ENCODE measurements at places on chromosomes 5 and 9. TPM values are rescaled to one million over a fixed set of nuclear protein-coding genes. Genes with fewer than 3 reads are reported as not detected.

- H3K4me3 ChIP-seq, result no peak overlapping the region
- no peaks in the 10 kb centered on the region for H3K36me3 ChIP-seq
- peaks cover 41% of the 10 kb centered on the region for H3K4me1 ChIP-seq
These were observed 895.1 kb downstream of the TLE1 start for GRCh38 chr9:80794197-80794596.

DNA sequence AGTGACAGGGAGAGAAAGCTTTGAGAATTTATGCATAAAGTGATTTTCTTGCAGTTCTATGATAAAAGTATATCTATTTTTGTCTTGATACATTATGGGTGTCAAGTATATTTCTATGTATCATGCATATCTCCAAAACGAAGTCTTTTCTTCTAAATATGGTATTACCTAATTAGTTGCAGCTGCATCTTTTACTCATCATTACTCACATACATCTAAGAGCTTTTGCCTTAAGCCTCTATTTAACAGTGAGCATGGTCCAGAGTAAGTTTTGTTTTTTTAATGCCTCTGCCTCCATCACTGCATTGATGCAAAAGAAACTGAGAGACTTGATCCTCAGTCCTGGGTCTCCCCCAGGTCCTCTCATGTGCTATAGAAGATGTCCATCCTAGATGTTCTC is 40.0 kb upstream of the SMC5 start:
- no peaks in the 10 kb centered on the region for H3K36me3 ChIP-seq
- no peak overlapping the region for H3K4me3 ChIP-seq
- ATAC-seq, result no peak
- H3K27me3 ChIP-seq, result no peaks in the 10 kb centered on the region

The LHX2 gene
- not detected for total RNA-seq

- peak; percentile 41 for ATAC-seq
- H3K4me3 ChIP-seq, result peak overlapping the region; percentile 82
These were observed 21.3 kb upstream of the NDST1 start for GRCh38 chr5:150486402-150487198.

GRCh38 chr5:58818465-58818864 is 235.6 kb downstream of the RAB3C start:
- H3K27ac ChIP-seq, result no peak overlapping the region
- H3K36me3 ChIP-seq, result no peaks in the 10 kb centered on the region

DNA sequence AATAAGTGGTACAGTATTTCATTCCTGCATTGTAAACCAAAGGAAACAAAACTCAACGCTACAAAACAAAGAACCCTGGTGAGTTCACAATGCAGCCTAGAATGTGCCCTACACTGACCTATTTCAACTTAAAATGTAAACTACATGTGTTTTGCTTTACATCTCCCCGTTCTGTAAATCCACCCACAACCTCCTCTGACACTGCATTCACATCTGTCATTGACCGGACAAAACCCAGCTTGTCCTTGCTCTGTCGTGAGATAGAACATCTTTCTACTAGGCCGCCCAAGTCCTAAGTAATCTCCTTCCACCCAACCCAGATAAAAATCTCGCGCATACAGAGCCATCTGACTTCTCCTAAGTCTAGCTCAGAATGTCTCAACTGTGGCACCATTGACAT is 6.1 kb upstream of the VLDLR start:
- no peaks in the 10 kb centered on the region for H3K27me3 ChIP-seq
- H3K36me3 ChIP-seq, result no peaks in the 10 kb centered on the region
- ATAC-seq, result no peak

DNA sequence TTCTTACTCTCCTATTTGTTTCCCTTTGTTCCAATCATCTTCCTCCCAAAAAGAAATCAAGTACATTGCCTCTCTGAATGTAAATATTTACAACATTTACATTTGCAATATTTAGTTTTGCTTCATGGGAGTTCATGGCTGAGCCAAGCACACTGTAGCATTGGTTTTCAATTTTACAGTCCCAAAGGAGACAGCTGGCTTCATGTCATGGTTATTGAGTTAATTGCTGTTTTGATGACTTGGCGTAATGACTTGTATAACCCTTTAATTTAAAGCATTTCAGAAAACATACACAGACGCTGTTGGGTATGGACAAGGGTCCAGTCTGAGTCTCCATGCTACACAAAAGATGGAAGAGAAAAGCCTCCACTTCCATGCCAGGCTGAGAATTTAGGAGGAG is 25.6 kb upstream of the VLDLR start:
- no peak overlapping the region for H3K4me3 ChIP-seq
- no peaks in the 10 kb centered on the region for H3K36me3 ChIP-seq
- no peak for ATAC-seq
- no peak overlapping the region for H3K27ac ChIP-seq

The EMB gene
- 5.2 TPM for total RNA-seq

- no peaks in the 10 kb centered on the region for H3K27me3 ChIP-seq
- no peaks in the 10 kb centered on the region for H3K4me1 ChIP-seq
- no peak overlapping the region for H3K27ac ChIP-seq
- no peaks in the 10 kb centered on the region for H3K36me3 ChIP-seq
- no peak for ATAC-seq
These were observed 199.1 kb upstream of the MPDZ start for GRCh38 chr9:13478639-13479038.

DNA sequence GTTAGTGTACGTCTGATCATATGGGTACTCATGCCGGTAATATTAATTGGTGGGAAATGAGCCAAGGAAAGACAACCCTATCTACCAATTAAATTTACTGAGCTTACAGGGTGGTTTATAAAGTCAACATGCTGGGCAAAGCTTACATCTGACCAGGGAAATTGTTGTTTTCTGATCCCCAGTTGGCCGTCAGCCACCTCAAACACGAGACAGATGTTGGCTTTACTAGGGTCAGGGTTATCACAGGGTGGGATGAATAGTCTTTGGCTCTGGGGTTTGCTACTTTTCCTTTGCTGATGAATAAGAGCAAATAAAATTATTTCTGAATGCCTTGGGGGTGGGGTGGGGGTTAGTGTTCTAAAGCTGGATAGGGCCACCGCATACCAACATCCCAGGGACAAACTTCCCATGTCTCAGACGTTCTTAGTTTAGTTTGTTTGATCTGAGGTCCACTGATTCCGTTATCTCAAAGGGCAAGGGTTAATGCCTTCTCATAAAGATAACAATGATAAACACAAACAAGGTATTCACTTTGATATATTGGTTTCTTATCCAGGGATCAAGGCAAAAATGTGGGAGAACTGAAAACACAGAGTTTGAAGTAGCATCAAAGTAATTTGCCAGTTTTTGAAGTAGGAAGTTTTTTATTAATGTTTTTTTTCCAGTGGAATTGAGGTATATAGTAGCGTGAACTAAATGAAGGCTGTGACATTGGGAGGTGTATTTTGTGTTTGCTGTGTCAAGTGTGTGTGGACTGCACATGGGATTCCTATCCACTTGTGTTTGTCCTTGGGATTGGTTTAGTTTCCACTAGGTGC is 109.1 kb upstream of the RPS23 start:
- H3K27ac ChIP-seq, result no peak overlapping the region
- H3K36me3 ChIP-seq, result no peaks in the 10 kb centered on the region
- H3K4me1 ChIP-seq, result no peaks in the 10 kb centered on the region
- H3K27me3 ChIP-seq, result no peaks in the 10 kb centered on the region
- H3K4me3 ChIP-seq, result no peak overlapping the region

The TRPM6 gene
- total RNA-seq, result 0.94 TPM

DNA sequence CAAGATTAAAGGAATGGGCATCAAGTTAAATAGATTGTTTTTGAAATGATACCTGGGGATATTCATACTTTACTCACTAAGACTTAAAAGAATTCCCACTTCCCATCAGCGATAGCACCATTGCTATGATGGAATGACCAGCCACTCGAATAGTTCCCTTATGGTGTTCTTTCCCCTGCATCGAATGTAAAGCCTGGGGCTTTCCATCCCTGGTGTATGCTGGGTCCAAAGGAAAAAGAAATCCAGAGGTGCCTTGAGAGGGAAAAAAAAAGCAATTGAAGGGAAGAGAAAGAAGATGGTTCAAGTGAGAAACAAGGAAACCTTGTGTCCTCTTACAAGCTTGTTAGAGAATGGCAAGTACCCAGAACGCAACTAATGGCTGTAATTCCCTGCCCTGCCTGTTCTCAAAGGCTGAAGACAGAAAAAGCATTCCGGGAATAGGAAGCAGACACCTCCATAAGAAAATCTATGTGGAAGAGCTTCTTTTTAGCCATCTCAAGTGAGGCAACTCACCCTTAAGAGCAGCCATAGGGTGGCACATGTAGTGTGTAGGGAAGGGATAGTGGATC is 351.1 kb upstream of the DAB2 start:
- no peaks in the 10 kb centered on the region for H3K4me1 ChIP-seq
- no peak for ATAC-seq
- H3K4me3 ChIP-seq, result no peak overlapping the region
- no peaks in the 10 kb centered on the region for H3K27me3 ChIP-seq

The GGTA1 gene
- total RNA-seq, result 8.7 TPM

The FAM169A gene
- 1.7 TPM for total RNA-seq

The GDNF gene
- 3.9 TPM for total RNA-seq

The EFNA5 gene
- total RNA-seq, result 3.4 TPM

The RABL6 gene
- total RNA-seq, result 54.8 TPM

GRCh38 chr9:33823801-33824200 is 6.8 kb downstream of the UBE2R2 start:
- no peak for ATAC-seq
- no peak overlapping the region for H3K4me3 ChIP-seq
- no peaks in the 10 kb centered on the region for H3K36me3 ChIP-seq
- peaks cover 19% of the 10 kb centered on the region for H3K4me1 ChIP-seq

GRCh38 chr5:11724940-11725339 is 179.3 kb downstream of the CTNND2 start:
- no peaks in the 10 kb centered on the region for H3K27me3 ChIP-seq
- H3K36me3 ChIP-seq, result no peaks in the 10 kb centered on the region
- H3K4me1 ChIP-seq, result no peaks in the 10 kb centered on the region
- ATAC-seq, result no peak
- no peak overlapping the region for H3K27ac ChIP-seq
- no peak overlapping the region for H3K4me3 ChIP-seq

DNA sequence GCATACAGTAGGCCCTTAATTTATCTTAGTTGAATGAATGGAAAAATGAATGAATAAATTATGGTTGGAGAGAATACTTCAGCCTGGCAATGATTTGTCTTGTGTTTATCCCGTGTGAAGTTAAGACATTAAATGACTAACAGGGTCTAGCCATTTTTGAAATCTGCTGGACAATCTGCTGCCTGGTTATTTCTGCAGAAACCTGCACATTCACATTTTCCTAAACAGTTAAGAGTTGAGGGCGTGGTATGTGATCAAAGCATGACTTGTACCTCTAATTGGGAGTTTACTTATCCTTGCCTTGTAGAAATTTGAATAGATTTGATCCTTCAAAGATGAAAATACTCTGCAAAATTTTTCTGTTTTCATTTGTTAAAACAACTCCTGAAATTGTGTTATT is 34.6 kb upstream of the NDFIP1 start:
- no peak overlapping the region for H3K27ac ChIP-seq
- no peak overlapping the region for H3K4me3 ChIP-seq
- no peaks in the 10 kb centered on the region for H3K4me1 ChIP-seq
- no peak for ATAC-seq

The PLK2 gene
- total RNA-seq, result 61.4 TPM

DNA sequence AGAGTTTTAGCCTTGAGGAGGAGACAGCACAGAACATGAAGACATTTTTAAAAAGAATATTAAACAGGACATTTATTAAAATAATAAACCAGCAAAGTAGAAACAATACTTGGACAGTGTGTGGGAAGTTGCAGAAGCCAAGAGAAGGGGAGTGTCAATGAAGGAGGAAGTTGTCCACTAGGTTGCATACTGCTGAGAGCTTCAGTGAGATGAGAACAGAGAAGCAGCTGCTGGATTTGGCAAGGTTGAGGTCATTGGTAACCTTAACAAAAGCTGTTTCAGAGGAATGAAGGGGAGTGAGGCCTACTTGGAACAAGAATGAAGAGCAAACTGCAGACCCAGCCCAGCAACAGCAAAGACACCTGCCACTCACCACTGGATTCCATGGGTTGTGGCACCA is 11.4 kb downstream of the BHMT start:
- no peaks in the 10 kb centered on the region for H3K27me3 ChIP-seq
- H3K4me1 ChIP-seq, result no peaks in the 10 kb centered on the region
- H3K27ac ChIP-seq, result no peak overlapping the region
- H3K36me3 ChIP-seq, result no peaks in the 10 kb centered on the region

DNA sequence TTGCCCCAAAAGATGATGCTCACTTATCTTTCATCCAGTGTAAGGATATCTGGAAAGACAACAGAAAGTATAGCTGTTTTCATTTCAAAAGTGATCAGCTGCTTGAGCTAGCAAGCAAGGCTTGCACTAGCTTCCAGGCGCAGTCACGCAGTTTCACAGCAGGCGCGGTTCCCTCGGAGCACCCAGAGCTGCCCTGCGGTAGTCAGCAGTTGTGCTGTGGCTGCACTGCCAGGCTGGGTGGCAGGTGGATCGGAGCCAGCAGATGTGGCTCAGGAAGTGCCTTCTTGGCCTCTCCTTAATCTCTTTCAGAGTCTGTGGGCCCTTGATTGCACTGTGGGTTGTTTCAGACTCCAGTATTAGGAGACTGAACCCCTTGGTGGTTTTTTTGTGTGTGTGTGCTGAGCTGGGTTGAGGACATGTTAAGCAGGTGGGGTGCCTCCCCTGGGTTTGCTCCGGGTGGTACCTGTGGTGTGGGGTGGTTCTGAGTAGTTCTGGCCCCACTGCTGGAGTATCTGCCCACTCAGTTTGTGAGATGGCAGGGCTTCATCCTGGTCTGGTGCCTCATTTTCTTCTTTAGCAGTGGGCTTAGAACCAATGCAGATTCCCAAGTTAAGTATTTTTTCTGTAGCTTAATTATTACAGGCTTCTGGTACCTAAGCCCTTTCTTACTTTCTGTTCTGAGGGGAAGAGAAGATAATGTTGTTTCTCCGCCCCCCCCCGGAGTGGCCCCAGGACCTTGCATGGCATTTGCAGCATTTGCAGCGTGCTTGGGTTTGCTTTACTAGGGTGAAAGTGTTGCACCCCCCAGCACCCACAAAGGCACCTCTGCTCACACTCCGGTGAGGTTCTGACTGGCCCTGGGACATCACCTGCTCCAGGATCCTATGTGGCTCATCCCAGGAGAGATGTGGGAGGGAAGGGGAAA is 16.4 kb downstream of the TENT4A start:
- H3K4me3 ChIP-seq, result no peak overlapping the region
- H3K36me3 ChIP-seq, result no peaks in the 10 kb centered on the region
- H3K27ac ChIP-seq, result no peak overlapping the region
- peak; percentile 14 for ATAC-seq
- no peaks in the 10 kb centered on the region for H3K27me3 ChIP-seq

DNA sequence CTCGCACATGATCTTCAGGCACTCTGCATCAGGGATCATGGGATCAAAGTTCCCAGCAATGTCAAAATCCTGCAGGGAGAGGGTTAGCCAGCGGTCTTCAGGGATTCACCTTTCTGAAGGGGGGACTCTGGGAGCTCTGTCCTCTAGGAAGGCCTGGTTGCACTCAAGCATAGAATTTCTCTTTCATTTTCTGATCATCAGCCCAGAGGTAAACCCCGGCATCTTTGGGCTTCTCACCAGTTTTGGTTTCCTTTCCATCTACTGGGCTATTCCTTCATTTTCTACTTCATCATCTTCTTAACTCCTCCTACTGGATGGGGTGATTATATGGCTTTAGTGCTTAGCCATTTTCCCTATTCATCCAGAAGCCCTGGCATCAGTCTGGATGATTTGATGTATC is 4.6 kb upstream of the DND1 start:
- no peaks in the 10 kb centered on the region for H3K27me3 ChIP-seq
- no peak for ATAC-seq
- peaks cover 2% of the 10 kb centered on the region for H3K4me1 ChIP-seq
- no peak overlapping the region for H3K27ac ChIP-seq
- H3K4me3 ChIP-seq, result no peak overlapping the region

The GDF9 gene
- total RNA-seq, result 0.37 TPM
